ENCODE measurements at places on chromosomes 7 and 10. TPM values are rescaled to one million over a fixed set of nuclear protein-coding genes. Genes with fewer than 3 reads are reported as not detected.

GATAD1 gene
- total RNA-seq = 15.8 TPM

LGI1 gene
- not detected for total RNA-seq

HACD1 gene
- total RNA-seq = 15.3 TPM

DNA sequence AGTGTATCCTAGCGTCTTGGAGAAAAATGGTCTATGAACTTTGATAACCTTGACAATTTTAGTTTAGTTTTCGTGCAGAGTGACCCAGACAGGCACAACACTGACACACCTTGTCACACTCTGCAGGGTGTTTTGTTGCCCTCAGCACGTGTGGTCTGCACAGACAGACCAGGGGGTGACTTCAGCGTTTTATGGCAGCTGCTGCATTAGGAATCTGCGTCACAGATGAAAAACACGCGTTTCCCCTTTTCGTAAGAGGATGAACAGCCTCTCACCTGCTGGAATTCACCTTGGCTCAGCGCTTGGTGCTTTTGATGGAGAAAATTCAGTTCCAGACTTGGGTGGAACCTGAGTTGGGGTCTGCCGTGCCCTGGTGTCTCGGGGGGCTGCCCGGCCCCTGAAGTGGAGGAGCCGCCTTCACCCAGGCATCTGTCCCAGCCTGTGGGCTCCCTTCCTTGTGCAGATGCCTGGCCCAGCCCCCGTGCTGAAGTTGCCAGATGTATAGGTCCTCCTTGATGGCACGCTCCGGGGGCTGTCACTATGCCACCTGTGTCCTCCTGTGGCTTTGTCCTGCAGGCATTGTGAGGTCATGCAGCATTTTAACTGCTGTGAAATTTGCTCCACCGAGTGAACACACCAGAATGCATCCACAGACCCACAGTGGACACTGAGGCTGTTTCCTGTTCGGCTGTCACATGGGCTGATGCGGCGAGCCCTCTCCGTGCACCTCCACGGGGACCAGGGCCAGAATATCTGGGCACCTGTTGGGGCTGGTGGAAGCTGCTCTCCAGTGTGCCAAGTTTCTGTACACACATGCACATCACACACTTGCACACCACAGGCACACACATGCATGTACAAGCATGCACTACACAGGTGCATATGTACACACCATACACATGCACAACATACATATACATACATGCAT, 18.3 kb downstream of the INPP5A start:
- no peaks in the 10 kb centered on the region for H3K27me3 ChIP-seq
- H3K27ac ChIP-seq = no peak overlapping the region
- no peaks in the 10 kb centered on the region for H3K4me1 ChIP-seq
- H3K4me3 ChIP-seq = no peak overlapping the region

DNA sequence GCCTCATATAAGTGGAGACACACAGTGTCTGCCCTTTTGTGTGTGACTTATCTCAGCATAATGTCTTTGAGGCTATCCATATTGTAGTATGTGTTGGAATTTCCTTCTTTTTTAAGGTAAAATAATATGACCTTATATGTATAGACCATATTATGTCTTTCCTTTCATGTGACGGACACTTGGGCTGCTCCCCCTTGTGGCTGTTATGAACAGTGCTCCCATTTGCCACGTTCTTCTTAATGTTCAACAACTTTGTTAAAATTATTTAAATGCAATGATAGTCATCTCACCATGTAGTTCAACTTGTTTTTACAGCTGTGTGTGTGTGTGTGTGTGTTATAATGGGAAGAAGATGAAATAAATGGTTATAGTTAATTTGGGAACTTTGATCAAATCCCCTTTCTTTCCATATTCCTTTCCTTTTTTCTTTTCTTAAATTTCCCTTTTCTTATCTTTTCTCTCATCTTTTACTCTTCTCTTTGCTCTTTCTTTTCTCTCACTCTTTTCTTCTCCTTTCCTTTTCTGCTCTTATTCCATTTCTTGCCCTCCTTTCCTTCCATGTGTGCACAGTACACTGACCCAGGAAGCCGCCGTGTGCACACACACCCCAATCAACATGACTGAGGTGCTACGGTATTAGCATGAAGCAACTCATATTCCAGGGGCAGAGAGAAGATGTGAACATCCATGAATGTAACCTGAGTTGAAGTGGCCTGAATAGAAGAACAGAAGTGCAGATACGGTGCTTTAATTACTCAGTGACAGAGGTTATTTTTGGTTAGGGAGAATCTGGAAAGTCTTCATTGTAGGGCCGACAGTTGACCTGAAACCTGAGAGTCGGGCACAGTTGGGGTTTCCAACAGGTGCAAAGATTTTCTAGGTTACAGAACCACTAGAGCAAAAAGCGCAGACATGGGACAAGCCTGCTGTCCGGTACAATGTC, 596.6 kb downstream of the SDK1 start:
- peak; percentile 61 for DNase-seq
- H3K36me3 ChIP-seq = no peaks in the 10 kb centered on the region
- no peak overlapping the region for H3K27ac ChIP-seq
- H3K4me3 ChIP-seq = no peak overlapping the region
- no peaks in the 10 kb centered on the region for H3K27me3 ChIP-seq
- H3K4me1 ChIP-seq = no peaks in the 10 kb centered on the region

- no peak overlapping the region for H3K27ac ChIP-seq
- no peak for DNase-seq
- no peaks in the 10 kb centered on the region for H3K36me3 ChIP-seq
- H3K4me1 ChIP-seq = no peaks in the 10 kb centered on the region
- H3K27me3 ChIP-seq = no peaks in the 10 kb centered on the region
- no peak overlapping the region for H3K4me3 ChIP-seq
These were observed 17.2 kb downstream of the UBE3C start for GRCh38 chr7:157155959-157156358.

DNA sequence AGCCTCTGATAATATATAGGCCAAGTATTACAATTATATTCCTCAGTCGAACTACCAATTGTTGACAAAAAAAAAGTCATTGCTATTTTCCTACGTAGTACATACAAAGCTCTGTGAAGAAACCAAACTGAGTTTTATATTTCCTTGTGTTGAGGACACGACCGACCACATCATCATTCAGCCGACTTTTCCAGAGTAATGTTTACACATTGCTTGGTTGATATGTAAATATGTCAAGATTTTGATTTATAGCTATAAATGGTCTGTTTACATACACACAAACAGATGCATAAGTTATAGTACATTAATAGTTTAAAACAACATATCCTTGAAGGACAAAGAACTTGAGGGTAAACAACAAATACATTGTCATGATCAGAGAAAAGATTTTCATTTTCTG, 121.5 kb downstream of the CRPPA start:
- H3K27ac ChIP-seq = no peak overlapping the region
- H3K4me1 ChIP-seq = peaks cover 6% of the 10 kb centered on the region
- H3K4me3 ChIP-seq = no peak overlapping the region
- no peaks in the 10 kb centered on the region for H3K27me3 ChIP-seq

Measured in PC-3 (cell line).